Fibroblast of villous mesenchyme (primary cell): ENCODE measurements at places on chromosomes 4 and X. TPM values are rescaled to one million over a fixed set of nuclear protein-coding genes. Genes with fewer than 3 reads are reported as not detected.

DNA sequence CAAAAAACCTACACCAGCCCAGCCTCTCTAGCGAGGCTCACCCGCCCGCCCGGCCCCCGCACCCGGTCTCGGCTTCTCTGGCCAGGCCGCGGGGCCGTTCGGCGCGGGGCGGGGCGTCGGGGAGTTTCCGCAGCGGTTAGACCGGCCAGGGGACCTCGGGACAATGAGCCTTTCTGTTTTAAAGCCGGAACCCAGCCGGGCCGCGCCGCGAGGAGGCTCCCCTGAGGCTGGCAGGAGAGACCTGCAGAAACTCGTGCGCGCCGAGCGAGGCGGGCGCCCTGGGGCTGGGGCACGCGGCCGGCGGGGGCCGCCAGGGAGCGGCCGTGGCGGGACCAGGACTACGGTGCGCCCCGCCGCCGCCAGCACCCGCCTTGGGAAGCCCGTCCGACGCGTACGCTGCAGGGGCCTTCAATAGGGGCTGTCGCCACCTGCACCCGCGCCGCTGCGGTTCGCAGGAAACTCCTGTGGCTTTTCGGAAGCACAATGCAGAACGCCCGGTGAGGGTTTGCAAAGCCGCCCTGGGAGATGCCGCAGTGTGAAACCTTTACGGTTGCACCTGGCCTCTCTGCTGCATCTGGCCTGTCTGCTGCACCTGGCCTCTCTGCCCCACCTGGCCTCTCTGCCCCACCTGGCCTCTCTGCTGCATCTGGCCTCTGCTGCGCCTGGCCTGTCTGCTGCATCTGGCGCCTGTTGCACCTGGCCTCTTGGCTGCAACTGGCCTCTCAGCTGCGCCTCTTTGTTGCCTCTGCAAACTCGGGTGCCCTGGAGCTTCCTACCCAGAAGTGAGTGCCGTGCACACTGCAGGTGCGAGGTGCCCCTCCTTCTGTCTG, 63.9 kb downstream of the TRAPPC11 start:
- peak; percentile 27 for DNase-seq

DNA sequence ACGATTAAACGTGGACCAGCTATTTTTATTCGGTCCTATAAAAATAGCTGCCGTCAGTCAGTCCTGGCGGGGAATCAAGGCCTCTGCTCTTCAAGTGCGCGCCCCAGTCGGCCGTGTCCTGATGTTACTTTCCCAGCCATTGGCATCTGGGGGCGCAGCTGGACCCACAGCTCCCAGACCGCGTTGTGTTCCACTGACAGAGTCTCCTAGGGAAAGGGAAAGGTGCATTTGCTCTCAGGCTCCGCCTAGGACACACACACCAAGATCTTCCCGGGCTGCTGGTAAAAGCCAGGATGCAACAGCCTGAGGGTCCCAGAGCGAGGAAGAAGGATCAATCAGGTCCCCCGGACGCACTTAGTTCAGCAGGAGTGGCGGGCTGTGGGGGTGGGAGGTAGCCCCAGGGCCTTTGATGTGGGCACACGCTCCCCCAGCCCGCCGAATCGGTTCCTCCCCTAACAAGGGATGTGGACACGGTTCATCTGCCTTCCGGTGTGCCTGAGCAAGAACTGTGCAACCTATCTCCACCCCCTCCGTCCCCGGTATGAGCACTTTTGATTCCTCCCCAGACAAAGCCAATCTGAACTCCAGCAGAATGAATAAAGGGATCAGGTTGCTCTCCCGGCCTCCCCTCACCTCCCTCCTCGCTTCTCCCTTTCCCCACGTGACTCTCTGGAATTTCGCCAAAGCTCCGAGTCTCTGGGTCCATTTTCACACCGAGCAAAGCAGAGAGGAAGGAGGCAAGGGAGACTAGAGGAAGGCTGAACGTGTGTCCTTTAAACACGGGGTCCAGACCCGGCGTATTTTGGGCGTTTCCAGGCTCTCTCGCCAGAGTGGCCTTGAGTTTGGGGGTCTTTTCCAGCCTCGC, 626 bp upstream of the FRAS1 start:
- DNase-seq: peak; percentile 41

- DNase-seq: no peak
These were observed 10.3 kb upstream of the VSIG4 start for GRCh38 chrX:66050140-66050569.

DNA sequence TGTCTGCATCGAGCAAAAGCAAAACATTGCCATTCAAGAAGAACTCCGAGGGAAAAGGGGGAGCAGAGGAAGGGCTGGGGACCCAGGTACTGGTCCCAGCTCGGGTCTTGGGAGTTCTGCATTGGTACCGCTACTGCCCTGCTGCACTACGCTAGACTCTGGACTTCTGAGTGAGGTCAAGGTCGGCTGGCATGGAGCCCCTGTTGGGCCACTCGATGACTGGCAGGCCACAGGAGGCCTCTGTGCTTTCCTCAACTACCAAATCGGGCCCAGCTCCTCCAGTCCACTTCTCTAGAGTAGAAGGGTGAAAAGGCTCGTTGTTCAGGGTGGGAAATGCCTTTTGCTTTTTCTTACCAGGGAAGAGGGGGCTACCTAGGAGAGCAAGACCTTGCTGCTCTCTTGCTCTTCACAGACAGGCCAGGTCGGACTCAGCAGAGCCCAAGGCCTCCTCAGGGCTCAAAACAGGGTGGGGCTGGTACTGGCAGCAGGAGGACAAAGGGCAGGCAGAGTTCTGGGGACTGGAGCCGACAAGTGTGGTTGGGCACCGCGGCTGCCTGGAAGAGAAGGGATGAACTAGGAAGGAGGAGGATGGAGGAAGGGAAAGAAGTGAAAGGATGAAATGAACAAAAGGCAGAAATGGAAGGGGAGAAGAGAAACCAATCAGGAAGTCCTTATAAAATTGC, 8.9 kb upstream of the IRAK1 start:
- DNase-seq: no peak

- peak; percentile 66 for DNase-seq
These were observed 88.0 kb downstream of the FNIP2 start for GRCh38 chr4:158856852-158857251.

- DNase-seq: no peak
These were observed 104.9 kb upstream of the CENPE start for GRCh38 chr4:103303011-103303410.

DNA sequence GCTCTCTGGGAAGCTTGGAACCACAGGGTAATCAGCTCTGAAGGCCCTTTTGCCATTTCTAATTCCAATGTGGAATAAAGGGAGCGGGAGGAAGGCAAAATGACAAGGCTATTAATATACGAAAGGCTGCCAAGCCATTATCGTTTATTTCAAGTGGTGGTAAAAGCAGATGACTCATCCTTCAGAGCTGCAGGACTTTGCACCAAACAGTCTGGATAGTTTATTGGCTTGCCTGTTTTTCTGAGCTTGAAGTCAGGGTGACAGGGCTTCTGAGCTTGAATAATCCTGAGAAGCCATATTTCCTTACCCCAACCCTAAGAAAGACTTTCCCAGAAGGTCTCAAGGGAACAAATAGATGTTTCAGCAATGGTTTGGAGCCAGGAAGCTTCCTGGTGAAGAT, 7.7 kb upstream of the GABRE start:
- peak; percentile 72 for DNase-seq

DNA sequence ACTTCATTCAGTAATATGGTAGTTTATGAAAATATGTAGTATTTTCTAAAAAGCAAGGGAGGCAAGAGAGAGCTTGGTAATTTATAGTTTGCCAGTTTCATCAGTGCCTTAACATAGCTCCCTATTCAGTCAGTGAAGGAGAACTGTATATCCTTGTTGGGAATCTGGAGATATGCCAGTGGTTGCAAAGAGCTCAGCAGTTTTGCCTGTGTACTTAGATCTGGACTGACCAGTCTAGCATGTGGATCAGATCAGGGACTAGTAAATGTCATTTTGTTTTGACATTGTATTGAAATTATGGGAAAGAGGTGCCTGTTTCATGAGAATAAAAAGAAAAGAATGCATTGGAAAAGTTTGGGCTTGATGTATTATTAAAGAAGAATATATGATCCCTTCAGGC, 88.6 kb downstream of the ZIC3 start:
- no peak for DNase-seq

GRCh38 chr4:7428261-7429068, 6.3 kb downstream of the PSAPL1 start:
- DNase-seq: no peak

- no peak for DNase-seq
These were observed 13.2 kb upstream of the IRF2 start for GRCh38 chr4:184487503-184487902.

GRCh38 chr4:165207431-165208220, at the start of gene KLHL2:
TSS of gene KLHL2 (plus strand) at chr4:165207561. CDS start at chr4:165207877, 316 bp downstream.
- peak; percentile 79 for DNase-seq

DNA sequence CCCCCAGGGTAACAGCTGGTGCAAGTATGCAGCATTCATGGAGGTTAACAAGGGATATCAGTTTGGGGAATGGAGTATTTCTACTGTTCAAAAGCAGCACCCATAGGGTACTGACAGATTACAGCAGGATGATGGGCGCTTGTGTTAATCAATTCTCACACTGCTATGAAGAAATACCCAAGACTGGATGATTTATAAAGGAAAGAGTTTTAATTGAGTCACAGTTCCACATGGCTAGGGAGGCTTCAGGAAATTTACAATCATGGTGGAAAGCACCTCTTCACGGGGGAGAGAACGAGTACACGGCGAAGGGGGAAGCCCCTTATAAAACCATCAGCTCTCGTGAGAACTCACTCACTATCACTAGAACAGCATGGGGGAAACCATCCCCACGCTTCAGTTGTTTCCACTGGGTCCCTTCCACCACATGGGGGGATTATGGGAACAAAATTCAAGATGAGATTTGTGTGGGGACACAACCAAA, 64.1 kb downstream of the TNIP2 start:
- DNase-seq: no peak

DNA sequence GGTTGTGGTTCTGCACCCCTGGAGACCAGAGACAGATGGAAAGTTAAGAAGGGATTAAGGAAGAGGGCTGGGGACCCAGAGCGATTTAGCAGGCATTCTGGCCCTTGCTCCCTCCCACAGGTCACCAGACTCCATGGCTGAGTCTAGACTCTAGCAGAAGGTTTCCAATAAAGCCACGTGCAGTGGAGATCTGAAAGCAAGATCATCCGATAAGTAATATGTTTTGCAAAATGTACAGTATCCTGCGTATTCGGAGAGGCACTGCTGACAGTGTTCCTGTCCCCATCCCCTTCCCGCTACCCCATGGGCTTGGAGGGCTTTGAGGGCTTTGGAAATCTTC, 531 bp upstream of the GPRIN3 start:
- DNase-seq: no peak

DNA sequence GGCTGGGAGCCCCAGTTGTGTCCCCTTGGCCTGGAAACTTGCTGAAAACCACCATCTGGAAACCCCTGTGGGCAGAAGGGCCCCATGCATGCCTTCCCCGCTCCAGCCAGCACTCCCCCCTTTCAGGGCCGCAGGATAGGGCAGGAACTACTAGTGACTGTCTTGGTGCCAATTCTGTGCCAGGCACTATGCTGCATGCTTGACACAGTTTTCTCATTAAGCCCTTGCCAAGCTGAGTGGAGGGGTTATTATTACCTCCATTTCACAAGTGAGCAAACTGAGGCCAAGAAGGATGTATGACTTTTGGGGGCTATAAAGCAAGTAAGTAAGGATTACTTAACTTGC, 73.6 kb upstream of the PJA1 start:
- no peak for DNase-seq

- DNase-seq: no peak
These were observed 95.4 kb downstream of the SLC2A9 start for GRCh38 chr4:9925750-9926439.

CD38 gene
- total RNA-seq: under 0.01 TPM in 2 replicates

BEX2 gene
- under 0.01 and 2.3 TPM in 2 replicates for total RNA-seq

NPY1R gene
- 1.6 and 3.5 TPM in 2 replicates for total RNA-seq

FGB gene
- not detected in 2 replicates for total RNA-seq

GPRASP2 gene
- 13.5 and 15.5 TPM in 2 replicates for total RNA-seq

XAGE1A gene
- total RNA-seq: 0.32 TPM in 1 of 2 replicates, not detected in the other

L1CAM gene
- total RNA-seq: 16.4 and 54.4 TPM in 2 replicates

ACSL1 gene
- total RNA-seq: 26.1 and 32.4 TPM in 2 replicates

FAM184B gene
- total RNA-seq: under 0.01 TPM in 1 of 2 replicates, not detected in the other

SMR3B gene
- not detected in 2 replicates for total RNA-seq

SPINK2 gene
- total RNA-seq: not detected in 2 replicates

GNL3L gene
- 39.9 and 49.2 TPM in 2 replicates for total RNA-seq
